ENCODE measurements at places on chromosomes 5 and 9.
A peak's percentile ranks its signal among the peaks of the same experiment; 100 is the strongest.

GRCh38 chr9:127567035-127567729, 44.9 kb upstream of the STXBP1 start:
- DNase-seq, result no peak

DNA sequence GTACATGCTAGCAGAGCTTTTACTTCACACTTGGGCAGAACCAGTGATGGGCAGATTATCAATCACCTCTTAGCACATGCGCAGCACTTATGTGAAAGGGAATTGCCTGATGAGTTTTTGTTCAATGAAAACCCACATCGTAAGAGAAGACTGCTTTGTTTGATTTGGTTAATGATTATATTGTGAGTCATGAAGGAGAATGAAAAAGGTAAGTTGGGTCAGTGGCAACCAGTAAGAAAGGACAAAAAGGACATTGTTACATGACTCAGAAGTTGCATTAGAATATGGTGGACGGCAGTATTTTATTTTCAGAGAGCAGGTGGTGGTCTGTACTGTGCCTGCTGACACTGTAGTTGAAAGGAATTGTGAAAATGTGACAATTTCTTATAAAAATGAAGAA, 127.4 kb downstream of the AOPEP start:
- DNase-seq, result no peak

GRCh38 chr9:11335011-11335410, 722.2 kb upstream of the PTPRD start:
- no peak for DNase-seq

- peak; percentile 54 for DNase-seq
These were observed 17.5 kb downstream of the IRF1 start for GRCh38 chr5:132473019-132473531.

DNA sequence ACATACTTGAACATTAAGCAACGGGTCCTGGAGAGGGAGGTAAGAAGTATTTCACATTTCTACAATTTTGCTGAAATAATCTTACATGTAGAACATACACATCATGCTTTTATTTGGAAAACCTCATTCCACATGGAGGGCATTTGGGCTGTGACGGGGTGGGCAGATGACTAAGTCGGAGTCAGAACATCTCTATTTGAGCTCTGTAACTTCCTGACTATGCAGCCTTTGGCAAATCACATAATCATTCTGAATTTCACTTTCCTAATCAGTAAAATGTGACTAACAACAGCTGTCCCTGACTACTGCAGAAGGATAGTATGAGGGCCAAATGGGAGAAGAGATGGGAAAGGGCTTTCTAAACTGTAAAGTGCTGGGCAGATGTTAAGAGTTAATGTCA, 17.1 kb upstream of the IL6ST start:
- DNase-seq, result peak; percentile 98

DNA sequence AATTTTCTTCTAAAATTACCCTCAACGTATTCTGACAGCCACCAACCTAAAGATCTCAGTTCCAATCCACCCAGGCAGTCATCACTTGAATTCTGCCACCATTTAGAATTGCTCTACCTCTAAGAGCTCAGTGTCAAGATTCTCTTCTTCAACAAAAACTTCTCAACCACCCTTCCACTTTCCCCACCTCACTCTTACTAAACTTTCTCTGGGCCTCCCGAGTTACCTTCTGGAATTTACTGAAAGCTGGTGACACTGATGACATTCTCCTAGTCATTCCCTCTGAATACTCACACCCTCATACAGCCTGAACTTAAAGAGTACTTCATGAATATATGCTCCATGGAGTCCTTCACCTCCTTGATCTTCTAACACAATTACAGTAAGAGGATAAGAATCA, 209.5 kb downstream of the TSSK1B start:
- no peak for DNase-seq

GRCh38 chr5:97127727-97128126, 14.7 kb downstream of the LIX1 start:
- no peak for DNase-seq

DNA sequence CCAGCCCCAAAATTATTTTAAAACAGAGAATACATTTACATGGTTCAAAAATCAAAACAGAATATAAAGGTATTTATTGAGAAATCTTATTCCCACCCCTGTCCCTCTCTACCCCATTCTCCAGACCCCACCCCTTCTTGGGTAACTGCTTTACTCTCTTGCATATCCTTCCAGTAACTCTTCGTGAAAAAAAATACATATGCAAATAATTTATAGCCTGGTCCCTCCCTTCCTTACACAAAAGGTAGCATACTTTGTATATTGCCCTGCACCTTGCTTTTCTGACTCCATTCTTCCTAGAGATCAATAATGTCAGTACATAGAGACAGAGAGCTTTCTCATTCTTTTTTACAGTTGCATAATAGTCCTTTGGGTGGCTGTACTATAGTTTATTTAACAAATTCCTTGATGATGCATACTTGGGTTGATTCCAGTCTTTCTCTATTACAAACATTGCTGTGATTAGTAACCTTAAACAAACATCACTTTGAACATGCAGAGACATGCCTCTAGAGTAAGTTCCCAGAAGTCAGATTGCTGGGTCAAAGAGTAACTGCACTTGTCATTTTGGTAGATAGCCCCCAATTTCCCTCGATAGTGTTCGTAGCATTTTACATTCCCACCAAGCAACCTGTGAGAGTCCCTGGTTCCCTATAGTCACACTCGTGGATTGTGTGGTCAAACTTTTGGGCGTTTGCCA, 47.9 kb downstream of the STOM start:
- peak; percentile 48 for DNase-seq

DNA sequence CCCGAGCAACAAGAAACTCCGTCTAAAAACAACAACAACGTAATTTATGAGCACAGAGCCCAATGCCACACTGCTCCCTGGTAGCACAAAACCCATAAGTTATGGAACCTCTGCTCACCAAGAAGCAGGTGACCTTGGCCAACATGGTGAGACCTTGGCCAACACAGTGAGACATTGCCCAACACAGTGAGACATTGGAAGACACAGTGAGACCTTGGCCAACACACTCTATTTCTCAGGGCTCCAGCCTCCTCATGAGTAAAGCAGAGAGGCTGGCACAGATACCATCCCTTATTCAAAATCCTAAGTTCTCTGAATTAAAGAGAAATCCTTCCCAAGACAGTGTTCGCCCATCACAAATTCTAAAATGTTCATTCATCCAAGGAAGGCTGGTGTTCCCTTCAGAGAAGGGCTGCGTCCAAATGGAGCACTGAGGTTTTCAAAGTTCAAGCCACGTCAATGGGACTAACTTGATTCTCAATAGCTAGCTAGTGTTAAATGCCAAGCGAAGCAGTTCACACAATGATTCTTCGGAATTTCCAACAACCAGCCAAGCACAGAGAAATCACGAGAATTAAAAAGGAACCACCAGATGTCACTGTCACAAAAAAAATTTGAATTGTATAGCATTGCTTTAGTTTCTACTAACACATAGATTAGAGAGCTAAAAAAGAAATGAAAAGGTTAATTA, 29.5 kb downstream of the TTC39B start:
- peak; percentile 58 for DNase-seq

DNA sequence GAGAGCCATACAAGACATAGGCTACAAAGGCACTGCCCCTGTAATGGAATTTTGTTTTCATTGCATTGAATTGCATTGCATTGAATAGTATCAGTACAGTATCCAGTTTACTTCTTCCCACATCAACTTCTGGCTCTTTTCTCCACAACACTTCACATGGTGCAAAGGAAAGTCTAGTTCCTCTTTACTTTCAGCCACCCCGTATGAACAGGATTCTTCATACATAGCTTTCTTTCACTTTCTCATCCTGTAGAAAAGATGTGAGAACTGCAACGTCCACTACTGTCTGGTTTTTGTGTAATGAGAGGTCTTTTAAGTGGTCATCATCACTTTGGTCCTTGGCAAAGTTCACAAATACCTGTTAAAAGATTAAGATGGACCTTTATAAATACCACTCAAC, 20.2 kb downstream of the NIPSNAP3B start:
- no peak for DNase-seq

DNA sequence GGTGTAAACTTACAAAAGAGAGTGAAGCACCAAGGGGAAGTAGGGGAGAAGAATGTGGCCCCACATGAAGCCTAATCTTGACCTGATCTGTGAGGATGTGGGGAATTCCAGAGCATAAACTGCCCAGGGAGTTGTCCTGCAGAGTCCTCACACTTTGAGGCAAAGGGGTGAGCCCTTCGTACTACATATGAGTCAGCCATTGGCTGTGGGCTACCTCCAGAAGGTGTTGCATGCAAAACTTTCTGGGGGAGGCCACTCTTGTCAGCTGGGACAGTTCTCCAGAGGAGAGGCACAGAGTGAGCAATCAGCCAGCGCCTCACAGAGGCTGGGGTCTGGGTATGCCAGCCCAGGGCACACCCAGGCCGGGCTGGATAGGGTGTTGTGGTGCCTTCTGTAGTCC, 98.1 kb upstream of the NMUR2 start:
- no peak for DNase-seq

DNA sequence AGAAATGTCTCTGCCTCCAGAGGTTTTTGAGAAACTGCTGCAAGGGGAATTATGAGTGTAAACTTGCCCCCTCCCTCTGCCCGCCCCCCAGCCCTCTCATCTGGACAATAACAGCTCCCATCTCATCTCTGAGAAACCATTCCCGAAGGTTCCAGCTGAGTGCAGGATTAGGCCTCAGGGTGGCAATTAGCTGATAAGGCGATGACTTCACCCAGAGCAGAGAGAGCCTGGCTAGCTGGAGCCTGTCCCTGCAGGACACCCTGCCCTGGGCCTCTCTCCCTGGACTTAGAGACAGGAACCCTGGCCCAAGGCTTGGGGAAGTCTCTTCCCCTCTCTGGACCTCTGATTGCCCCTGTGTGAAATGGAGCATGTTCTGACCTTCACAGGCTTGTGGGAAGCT, 45.7 kb upstream of the HAND1 start:
- DNase-seq, result peak; percentile 84

GRCh38 chr5:162231522-162231921, 163.9 kb downstream of the GABRG2 start:
- no peak for DNase-seq

Data from trophoblast cell (in vitro differentiated cells and primary cell).